ENCODE measurements at places on chromosomes 16 and 17.

- DNase-seq: peak; percentile 40
Observed at GRCh38 chr17:32882734-32883133, 5.8 kb upstream of the MYO1D start.

GRCh38 chr17:77235370-77235941 is 94.7 kb downstream of the SEC14L1 start:
- DNase-seq: peak; percentile 78

DNA sequence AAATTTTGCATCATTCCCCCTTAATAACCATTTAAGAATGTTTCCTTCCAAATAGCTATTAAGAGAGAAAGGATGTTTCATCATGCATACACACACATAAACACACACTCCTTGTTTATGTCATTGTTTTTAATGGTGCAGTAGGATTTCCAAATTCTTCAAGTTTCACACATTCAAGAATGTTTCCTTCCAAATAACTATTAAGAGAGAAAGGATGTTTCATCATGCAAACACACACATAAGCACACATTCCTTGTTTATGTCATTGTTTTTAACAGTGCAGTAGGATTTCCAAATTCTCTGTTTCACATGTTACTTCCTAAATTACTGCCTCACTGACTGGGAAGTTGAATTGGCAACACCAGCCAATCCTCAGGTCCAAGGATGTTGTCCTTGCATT is 7.8 kb downstream of the TOX3 start:
- DNase-seq: no peak

DNA sequence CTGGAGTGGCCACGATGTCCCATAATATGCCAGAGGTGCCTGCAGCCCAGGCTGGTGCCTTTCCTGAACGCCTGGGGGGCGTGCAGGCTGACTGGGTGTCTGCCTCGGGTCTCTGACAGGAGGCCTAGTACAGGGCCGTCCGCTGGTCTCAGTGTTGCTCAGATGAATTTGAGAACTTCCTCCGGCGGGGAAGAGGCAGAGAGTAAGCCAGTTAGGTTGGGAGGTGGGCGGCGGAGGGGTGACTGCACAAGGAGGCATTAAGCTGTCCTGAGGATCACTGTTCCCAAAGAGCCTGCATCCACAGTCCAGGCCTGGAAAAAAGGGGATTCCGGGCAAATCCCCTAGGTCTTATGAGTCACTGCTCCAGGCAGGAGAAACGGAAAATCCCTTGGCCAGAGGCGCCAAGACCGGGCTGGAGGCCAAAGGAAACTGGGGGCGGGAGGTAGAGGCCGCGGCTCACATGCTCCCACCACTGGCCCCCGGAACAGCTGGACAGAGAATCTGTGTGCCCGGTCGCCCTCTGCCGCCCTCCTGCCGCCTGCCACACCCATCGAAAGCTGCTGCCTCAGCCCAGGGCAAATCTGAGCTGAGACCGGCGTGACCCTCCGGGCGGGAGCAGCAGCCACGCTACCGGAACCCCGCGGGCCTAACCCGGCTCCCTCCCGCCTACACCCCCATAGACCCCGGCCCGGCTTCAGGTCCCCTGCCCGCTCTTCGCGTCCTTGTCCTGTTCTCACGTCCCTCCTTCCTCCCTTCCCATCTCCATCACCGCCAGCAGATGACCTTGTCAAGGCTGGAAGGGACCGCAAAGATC is 1.2 kb downstream of the TRIM47 start:
- DNase-seq: peak; percentile 98

- DNase-seq: no peak
Observed at GRCh38 chr17:51065466-51065865, 55.2 kb downstream of the SPAG9 start.

DNA sequence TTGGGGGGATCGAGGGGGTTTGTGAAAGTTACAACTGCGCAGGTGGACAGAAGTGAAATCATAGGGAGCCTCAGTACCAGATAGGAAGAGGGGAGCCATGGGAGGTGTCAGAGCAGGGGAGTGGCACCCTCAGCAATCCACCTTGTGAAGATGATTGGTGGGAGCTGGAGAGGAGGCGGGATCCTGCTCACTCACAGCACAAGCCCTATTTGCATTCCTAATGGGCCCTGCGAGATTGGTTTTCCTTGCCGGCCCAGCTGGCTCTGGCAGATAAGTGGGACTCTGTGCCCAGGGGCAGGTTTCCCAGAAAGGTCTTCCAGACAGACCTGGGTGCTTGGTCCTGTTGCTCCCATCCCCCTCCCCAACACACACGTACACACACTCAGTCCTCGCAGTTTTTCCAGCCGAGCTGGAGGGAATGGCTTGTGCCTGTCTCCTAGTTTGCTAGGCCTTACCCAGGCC is 9.4 kb downstream of the WNT3 start:
- no peak for DNase-seq

DNA sequence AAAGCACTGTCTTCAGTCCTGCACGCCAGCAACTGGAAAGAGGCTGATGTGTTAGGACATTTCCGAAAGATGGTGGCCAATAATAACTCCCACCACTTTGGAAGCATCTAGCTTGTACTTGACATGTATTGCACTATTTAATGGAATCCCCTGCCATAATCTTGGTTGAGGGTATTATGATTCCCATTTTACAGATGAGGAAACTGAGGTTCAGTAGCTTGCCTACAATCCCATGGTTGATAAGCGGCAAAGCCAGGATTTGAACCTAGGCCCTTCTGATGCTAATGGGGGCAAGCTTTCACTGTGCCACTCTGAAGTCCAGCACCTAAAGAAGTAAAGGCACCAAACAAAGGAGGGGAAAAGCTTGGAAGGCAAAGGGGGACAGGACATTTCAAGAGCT is 8.0 kb downstream of the CACNG5 start:
- no peak for DNase-seq

DNA sequence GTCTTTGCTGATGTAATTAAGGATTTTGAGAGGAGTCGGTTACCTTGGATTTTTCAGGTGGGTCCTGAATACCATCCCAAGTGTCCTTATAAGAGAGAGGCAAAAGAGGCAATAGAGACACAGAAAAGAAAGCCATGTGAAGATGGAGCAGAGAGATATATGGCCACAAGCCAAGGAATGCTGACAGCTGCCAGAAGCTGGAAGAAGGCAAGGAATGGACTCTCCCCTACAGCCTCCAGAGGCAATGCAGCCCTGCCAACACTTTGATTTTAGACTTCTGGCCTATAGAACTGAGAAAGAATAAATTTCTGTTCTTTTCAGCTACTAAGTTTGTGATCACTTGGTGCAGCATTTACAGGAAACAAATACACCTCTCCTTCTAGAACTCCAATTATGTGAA is 8.2 kb upstream of the RNFT1 start:
- DNase-seq: peak; percentile 20

DNA sequence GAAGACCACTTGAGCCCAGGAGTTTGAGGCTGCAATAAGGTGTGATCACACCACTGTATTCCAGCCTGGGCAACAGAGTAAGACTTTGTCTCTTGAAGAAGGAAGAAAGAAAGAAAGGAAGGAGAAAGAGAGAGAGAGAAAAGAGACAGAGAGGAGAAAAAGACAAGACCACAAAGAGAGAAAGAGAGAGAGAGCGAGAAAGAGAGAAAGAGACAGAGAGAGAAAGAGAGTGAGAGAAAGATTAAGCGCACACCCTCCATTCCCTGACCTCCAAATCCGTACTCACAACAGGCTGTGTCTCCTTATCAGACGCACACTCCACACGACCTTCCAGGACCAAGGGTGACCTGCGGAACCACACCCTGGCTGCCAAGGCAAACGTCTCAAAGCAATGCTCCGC is 19.6 kb downstream of the KLHDC4 start:
- no peak for DNase-seq

GRCh38 chr16:83967838-83968305 is at the start of gene NECAB2:
NECAB2 (plus strand) TSS chr16:83968244; CDS start chr16:83968649, 405 bp downstream.
- DNase-seq: peak; percentile 59

- no peak for DNase-seq
Observed at GRCh38 chr16:87931504-87931903, 4.8 kb downstream of the CA5A start.

- no peak for DNase-seq
Observed at GRCh38 chr16:10206215-10206614, 24.0 kb upstream of the GRIN2A start.

DNA sequence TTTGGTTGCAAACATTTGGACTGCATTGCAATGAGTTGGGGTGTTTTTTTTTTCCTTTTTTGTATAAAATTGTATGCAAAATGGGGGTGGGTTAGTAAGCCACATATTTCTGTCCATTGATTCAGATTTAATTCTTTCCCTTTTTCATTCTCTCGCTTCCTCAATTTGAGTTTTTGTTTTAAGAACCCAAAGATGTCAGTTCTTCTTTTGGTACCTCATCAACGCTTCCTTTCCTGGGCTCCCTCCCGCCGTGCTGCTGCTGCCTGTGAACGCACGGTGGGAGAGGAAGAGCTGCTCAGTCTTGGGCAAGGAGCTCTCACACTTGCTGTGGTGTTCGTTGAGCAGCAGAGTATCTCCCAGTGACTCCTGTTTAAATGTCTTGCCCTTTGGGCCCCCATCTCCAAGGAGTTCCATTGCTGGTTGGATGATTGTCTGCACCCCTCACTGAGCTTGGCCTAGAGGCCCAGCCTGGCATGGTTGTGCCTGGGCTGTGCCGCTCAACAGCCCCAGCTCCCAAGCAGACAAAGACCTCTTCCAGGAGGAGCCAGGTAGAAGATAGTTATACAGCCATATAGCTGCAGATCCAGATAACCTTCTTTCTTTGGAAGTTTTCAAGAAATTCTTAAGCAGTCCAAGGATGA is 13.6 kb downstream of the UBFD1 start:
- no peak for DNase-seq

GRCh38 chr16:57635266-57636097 is 7.1 kb downstream of the ADGRG1 start:
- no peak for DNase-seq

DNA sequence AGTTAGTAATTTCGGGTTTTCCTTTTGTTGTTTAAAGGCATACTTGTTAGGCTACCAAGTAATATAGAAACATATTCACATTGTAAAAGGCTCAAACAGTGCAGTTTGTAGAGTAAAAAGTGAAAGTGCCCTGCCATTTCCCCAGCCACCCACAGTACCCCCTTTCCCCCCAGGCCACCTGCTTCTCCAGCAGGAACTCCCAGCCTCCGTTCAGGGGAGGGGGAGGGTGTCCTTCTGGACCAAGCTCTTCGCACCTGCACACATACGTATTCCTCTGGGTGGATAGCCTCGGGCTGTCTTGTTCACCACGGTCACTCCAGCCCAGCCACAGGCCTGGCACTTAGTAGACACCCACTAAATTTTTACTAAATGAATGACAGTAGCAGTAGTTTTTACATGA is 144.5 kb downstream of the CLEC16A start:
- no peak for DNase-seq

DNA sequence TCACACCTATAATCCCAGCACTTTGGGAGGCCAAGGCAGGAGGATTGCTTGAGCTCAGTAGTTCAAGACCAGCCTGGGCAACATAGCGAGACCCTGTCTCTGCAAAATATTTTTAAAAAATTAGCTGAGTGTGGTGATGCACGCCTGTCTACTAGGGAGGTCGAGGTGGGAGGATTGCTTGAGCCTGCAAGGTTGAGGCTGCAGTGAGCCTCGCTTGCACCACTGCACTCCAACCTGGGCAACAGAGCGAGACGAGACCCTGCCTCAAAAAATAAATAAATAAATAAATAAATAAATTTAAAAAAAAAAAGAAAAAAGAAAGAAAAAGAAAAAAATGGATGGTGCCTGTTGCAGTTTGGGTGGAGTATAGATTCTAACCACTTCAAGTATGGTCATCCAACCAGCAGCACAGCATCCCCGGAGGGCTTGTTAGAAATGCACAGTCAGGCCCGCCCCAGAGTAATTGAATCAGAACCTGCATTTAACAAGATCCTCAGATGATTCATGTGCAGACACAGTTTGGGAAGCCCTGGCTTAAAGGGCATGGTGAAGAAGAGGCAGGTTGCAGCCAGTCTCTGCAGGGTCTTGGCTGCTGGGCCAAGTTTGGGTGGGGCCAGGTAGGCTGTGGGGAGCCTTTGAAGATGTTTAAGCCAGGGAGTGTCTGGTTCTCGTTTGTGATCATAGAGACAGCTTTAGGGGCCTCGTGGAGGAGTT is 40.8 kb downstream of the MRC2 start:
- peak; percentile 24 for DNase-seq

DNA sequence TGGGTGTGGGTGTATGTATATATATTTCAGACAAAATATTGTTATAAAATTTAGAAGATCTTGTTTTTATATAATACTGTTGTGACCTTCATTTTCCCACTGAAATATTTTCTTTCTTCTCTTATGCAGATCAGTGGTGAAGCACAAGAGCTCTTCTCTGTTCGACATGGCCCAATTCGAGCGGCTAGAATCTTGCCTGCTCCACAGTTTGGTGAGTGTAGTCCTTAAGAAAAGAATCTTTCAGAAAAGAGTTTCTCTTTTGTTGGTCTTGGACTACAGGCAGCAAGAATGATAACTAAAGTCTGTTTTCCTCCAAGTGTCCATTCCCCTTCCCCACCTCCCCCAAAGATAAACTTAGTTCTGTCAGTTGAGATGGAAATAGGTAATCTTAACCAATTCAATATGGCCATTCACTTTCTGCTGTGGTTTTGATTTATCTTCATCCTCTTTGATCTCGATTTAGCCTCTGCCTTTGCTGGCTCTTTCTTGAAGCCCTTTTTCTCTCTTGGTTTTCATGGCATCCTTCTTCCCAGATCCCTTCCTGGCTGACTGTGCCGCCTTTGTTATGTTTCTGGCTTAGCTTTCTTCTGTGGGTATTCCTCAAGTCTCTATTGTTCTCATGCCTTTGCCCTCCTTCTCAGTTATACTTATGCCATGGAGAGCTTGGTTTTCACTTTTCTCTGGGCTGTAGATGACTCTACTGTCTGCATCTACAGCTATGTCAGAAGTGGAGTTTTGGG is 69.6 kb downstream of the BCAS3 start:
- no peak for DNase-seq

DNA sequence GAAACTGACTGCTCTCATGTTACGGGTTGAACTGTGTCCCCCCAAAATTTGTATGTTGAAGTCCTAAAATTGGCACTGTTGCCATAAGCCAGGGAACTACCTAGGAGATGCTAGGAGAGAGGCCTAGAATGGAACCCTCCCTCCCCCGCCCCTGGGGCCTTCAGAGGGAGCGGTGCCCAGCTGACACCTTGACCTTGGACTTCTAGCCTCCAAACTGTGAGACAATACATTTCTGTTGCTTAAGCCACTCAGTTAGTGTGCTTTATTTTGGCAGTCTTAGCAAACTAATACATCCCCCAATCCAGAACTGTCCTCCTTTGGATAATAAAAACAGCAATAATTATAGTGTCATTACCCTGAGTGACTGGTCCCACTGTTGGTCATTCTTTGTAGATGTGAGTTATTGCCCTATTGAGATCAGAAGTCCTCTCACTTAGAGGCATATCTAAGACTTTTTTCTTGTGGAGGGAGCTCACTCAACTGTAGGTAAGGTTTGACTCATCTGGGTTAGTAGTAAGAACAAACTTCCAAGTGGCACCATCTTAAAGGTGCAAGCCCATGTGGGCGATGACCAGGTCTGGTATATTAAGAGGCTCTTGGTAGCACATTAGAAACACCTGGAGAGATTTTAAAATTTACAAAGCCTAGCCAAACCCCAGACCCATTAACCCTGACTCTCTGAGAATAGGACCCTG is 93.0 kb upstream of the HLF start:
- no peak for DNase-seq

GRCh38 chr16:85399583-85400284 is 213.4 kb upstream of the GSE1 start:
- no peak for DNase-seq
